EL (cell line): ENCODE measurements at places on chromosomes 7 and 10.
A peak's percentile ranks its signal among the peaks of the same experiment; 100 is the strongest.

- peak; percentile 80 for DNase-seq
Observed at GRCh38 chr7:30559611-30560010, 35.1 kb upstream of the GARS1 start.

DNA sequence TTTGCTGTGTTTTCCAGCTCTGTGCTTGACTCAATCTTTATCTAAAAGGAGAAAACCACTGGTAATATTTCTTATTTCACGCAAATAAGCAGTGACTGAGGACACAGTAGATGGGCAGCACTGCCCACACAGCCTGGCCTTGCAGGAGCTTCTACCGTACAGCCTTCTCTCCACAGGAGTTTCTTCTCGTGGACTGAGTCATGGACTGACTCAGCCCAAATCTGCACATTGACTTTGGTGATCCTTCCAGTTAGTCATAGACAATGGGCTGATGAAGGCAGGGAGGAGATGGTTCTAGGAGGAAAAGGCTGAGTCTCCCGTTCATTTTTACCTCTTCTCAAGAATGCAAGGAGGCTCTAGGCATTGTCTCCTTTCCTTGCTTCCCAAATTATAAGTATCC, 200.7 kb downstream of the RAPGEF5 start:
- peak; percentile 76 for DNase-seq

- DNase-seq: peak; percentile 70
Observed at GRCh38 chr10:99368646-99369045, 39.5 kb downstream of the CNNM1 start.

DNA sequence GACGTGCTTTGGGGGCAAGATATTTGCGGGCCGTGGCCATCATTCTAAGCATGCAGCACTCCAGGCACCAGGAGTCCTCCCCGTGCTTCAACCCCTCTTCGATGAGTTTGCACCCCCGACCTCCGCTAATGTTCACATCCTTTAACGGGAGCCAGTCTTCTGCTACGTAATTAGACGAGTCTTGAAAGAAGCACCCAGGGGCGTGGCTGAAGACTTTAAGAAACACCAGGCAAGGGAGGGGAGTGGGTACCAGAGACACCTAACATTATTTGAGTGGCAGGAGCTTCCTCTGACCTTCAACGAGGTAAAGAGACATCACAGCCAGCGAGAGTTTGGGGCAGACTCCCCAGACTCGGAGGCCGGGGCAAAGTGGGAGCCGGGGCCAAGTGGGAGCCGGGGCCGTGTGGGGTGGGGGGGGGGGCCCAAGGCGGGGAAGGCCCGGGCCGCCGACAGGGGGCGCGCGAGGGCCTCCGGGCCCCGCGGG, 31.1 kb upstream of the TOMM7 start:
- DNase-seq: no peak

- DNase-seq: no peak
Observed at GRCh38 chr10:48287417-48288391, 13.2 kb upstream of the FRMPD2 start.

GRCh38 chr7:25132430-25132829, 7.4 kb upstream of the CYCS start:
- no peak for DNase-seq

GRCh38 chr7:66779669-66780409, 39.3 kb downstream of the RABGEF1 start:
- DNase-seq: peak; percentile 28

- no peak for DNase-seq
Observed at GRCh38 chr10:115971921-115972320, 301.1 kb downstream of the GFRA1 start.

- DNase-seq: no peak
Observed at GRCh38 chr10:48648172-48648942, 36.3 kb upstream of the WDFY4 start.

GRCh38 chr7:29988424-29989256, 961 bp downstream of the SCRN1 start:
- peak; percentile 88 for DNase-seq

DNA sequence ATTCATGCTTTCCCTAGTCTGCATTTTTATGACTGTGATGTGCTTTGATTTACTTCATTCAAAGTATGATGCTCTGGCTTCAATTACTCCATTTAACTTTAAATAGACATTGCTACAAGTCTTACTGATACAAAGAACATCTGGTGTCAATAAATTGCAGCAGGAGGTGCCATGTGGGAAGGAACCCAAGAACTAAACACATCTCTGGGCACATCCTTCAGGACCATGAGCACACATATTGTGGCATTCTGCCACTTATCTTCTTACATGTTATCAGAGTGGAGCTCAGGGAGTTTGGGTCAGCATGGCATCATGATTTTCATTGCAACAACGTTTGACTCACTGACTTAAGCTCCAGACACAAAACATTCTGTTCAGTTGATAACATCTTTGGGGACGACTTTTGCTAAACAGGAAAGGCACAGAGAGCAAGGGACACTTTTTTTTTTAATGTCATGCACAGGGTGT, 227.0 kb downstream of the DKK1 start:
- DNase-seq: peak; percentile 42

- DNase-seq: no peak
Observed at GRCh38 chr7:76073335-76073990, 25.6 kb downstream of the MDH2 start.

DNA sequence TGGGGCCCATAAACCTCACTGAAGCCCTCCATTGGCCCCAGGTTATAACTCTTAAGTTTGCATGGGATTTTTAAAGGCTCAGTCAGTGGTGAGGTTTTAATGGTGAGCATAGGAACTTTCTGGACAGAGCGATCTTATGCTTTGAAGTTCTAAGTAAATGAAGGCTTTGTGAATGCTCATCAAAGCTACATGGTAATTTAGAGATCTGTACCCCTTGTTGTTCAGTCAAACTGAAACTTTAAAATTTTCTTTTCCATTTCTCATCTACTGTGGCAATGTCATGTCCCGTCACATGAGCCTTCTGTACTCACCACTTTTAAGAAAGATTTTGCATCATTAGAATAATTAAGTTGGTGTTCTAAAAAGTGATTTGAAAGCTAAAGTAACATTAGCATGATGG, 39.9 kb downstream of the CHN2 start:
- no peak for DNase-seq

DNA sequence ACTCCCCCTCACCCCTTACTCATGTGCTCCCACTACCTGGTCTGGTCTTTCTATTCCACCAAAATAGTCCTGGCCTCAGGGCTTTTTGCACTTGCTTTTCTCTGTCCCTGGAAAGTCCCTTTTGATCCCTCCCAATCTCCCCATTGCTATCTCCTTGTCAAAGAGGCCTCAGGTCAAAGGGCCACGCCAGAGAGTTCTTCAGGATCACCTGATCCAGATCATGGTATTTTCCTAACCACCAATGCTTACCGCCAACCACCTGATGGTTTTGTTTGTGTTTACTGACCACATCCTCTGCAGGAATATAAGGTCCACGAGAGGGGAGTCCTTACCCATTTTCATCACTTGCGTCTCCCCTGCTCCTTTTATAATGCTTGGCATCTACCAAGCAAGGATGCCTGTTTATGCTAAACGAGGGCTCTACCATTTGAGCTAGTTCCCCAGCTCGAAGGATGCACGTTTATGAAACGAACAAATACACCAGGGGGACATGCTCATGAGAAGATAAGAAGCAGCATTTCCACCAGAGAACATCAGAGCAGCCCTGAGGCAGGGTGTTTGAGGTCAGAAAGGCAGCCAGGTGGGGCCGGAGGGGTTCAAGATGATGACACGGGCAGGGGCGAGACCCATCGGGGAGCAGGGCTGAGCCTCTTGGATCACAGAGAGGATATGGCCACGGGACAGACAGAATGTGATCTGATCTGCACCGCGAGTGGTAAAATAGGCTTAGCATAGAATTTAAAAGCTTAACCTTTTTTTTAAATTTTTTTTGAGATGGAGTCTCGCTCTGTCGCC, 43.1 kb upstream of the FOXK1 start:
- DNase-seq: no peak

GRCh38 chr10:368579-369220, 233.4 kb downstream of the ZMYND11 start:
- DNase-seq: no peak

DNA sequence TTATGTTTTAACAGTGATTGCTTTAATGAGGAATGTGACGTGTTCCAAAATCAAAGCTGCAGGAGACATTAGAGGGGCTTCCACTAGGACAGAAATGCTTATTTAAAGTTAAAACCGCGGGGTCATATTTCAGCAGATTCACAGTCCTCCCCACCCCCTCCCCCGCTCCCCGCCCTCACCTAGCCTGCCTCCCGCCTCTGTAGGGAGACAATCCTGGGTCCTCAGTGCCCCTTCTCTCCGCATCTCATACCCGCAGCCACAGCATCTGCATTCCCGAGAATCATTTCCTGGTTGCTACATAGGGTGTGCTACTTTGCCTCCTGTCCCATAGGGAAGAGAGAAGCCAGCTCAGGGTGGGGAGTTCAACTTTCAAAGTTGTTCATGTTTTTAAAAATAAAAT, 3.1 kb upstream of the DRGX start:
- DNase-seq: no peak

DNA sequence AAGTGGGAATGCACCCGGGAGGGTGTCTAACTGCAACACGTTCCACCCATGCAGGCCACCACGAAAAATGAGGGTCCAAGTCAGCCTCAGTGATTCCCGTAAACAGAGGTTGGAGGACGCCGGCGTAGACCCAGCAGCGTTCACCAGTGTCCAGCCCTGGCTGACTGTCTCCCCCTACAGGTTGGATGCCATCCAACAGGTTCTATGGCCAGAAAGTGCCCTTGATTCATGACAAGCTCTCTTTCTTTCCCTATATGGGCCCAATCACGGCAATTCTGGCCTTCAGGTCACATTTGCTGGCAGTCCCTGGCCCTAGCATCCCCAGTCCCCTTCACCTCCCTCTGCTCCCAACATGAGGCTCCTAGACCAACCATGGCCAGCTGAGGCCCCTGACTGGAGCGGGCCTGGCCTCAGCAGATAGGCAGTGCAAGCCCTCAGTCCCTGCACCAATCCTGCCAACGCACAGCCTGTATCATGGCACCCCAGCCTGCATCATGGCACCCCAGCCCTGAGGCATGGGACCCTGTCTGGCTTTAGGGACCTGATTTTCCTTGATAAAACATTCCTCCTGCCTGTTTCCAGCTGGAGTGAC, 227.4 kb downstream of the GRID1 start:
- no peak for DNase-seq

DNA sequence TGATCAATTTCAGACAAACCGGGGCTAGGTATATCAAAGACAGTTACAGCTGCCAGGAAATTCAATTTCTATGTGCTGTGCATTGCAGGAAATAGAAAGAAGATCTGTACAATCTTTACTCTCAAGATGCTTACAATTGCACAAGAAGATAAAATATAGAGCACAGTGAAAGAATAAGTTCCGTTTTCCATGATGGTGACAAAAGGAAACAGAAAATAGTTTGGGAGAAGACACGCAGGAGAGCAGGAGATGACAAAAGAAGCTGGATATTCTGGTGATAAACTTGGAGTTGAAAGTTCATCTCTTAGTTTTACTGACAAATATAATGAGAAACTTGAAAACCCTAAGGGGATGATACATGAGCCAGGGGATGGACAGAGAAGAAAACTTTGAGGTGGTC, 646.0 kb downstream of the PARD3 start:
- no peak for DNase-seq

GRCh38 chr10:122939856-122940543, 14.0 kb downstream of the C10orf88 start:
- peak; percentile 75 for DNase-seq

DNA sequence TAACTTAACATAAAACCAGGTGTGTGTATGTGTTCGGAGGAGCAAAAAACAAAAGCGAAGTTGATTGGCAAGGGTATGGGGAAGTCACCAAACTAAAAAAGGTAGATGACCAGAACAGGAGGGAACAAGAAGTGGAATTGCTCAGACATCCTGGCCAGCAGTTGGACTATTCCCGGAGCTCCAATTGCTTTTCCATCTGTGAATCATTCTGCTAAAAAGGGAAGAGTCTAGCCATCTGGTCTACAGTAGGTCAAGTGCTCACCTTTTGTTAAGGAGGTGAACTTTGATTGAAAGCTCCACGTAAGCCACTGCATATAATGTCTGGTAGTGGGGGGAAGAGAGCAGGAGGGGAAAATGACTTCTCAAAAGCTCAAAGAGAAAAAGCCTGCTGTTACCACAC, 50.0 kb upstream of the BET1 start:
- DNase-seq: no peak

DNA sequence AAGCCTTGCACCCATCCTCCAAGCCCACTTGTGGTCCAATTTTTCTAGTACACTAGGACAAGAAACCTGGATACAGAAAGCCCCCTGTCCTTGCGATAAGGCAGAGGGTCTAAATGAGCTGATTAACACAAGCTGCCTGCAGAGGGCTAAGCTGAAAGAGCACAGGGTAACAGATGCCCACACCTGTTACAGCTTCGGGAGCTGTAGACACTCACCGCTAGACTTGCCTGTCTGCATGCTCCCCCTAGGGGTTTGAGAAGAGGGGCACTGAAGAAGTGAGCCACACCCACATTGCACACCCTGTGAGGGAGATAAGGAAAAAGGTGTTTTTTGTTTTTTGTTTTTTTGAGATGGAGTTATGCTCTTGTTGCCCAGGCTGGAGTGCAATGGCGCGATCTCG, 386.5 kb upstream of the AUTS2 start:
- DNase-seq: no peak

GRCh38 chr10:22635650-22636049, 78.7 kb downstream of the PIP4K2A start:
- DNase-seq: no peak

DNA sequence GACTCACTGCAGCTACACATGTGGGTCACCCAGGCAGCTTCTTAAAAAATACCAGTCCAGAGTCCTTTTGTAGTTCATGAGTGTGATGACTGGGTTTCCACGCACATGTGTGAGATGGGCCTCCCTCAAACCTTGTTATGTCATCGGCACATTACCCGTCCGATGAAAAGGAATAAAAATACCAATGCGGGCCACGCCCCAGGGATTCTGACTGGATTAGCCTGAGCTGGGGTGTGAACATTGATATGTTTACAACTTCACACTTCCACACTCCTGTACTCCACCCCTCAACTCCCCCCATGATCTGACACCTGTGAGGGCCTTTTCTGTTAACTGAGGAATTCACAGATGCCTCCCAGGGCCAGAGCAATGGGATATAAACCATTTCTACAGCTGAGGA, 6.2 kb downstream of the SLC29A3 start:
- no peak for DNase-seq

- peak; percentile 75 for DNase-seq
Observed at GRCh38 chr10:51109801-51110533, 35.7 kb downstream of the PRKG1 start.

DNA sequence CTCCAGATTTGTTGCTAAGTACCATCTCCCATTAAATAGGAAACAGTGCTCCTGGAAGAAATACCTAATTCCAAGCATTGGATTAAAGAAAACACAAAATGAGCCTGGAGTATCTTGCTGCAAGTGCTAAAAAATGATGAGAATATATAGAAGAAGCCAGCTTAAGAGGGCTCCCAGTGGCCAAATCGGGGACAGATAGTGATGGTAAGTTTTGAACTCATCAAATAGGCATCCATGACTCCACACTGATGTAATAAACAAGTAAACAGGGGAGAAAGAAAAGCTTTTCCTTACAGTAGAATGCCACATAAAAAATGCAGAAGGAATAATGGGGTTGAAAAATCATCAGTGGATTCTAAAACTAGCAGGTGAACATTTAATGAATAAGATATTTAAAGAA, 72.4 kb downstream of the CTTNBP2 start:
- no peak for DNase-seq
